Ovary (tissue), 10 donors: ENCODE measurements at places on chromosomes 5 and 9.
A peak's percentile ranks its signal among the peaks of the same experiment; 100 is the strongest.

GRCh38 chr5:6490693-6491092, 42.0 kb downstream of the UBE2QL1 start:
- DNase-seq, result no peak
- no peaks in the 10 kb centered on the region for H3K36me3 ChIP-seq
- H3K27ac ChIP-seq, result no peak overlapping the region

DNA sequence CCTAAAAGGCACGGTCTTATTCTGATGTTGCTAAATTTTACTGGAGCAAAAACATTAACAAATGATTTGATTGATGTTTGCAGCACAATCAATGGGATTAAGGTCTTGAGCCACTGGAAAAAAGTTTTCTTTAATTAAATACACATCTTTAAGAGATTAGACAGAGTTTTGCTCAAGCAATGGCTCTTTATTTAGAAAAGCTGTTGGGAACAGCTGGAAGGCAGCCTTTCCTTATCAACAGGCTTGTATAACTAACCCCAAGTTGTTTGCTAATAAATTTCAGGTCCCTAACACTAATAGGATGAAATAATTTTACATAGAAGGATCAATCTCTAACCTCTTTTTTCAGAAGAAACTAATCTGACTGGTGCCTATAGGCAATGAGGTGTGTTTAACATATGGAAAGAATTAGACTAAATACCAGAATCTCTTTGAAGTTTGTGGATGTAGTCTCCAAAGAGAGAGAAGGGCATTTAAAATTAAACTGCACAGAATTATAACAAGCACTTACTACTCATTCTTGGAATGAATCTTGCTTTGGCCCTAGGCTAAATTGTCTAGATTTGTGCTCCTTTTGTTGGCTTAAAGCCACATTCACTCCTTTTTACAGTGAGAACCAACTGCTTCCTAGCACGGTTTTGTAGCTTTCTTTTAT, 67.3 kb upstream of the TNFAIP8 start:
- no peaks in the 10 kb centered on the region for H3K27me3 ChIP-seq
- no peak for DNase-seq
- H3K27ac ChIP-seq, result no peak overlapping the region
- H3K36me3 ChIP-seq, result no peaks in the 10 kb centered on the region

DNA sequence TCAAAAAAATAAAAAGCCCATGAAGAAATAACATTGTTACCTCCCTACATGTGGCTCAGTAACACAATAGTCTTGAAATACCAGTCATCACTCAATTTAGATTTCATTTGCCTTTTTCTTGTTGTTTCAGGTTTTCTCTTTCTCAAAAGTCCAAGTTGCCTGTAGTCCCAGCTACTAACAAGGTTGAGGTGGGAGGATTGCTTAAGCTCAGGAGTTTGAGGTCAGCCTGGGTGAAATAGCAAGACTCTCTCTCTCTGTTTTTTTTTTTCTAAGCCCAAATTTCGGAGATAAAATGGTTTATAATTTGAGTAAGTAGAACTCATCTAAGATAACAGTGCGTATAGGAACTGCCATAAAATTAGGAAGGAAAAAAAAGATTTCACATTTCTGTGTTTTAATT, 17.5 kb upstream of the NDUFS4 start:
- no peak overlapping the region for H3K4me3 ChIP-seq
- no peaks in the 10 kb centered on the region for H3K4me1 ChIP-seq
- no peak for DNase-seq
- H3K27me3 ChIP-seq, result peaks cover 4% of the 10 kb centered on the region
- H3K36me3 ChIP-seq, result no peaks in the 10 kb centered on the region

DNA sequence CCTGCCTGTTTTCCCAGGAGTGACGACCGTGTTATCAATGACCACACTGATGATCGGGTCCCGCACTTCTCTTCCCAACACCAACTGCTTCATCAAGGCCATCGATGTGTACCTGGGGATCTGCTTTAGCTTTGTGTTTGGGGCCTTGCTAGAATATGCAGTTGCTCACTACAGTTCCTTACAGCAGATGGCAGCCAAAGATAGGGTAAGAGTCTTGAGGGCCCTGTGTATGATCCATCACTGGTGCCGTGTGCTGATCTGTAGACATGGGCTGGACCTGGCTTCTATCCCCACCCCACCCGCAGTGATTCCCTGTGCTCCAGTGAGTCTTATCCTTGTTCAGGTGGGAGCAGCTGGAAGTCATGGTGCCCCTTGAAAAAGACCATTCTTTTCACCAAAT, 26.0 kb downstream of the GABRP start:
- no peaks in the 10 kb centered on the region for H3K27me3 ChIP-seq
- H3K36me3 ChIP-seq, result no peaks in the 10 kb centered on the region
- no peaks in the 10 kb centered on the region for H3K4me1 ChIP-seq
- no peak overlapping the region for H3K4me3 ChIP-seq

DNA sequence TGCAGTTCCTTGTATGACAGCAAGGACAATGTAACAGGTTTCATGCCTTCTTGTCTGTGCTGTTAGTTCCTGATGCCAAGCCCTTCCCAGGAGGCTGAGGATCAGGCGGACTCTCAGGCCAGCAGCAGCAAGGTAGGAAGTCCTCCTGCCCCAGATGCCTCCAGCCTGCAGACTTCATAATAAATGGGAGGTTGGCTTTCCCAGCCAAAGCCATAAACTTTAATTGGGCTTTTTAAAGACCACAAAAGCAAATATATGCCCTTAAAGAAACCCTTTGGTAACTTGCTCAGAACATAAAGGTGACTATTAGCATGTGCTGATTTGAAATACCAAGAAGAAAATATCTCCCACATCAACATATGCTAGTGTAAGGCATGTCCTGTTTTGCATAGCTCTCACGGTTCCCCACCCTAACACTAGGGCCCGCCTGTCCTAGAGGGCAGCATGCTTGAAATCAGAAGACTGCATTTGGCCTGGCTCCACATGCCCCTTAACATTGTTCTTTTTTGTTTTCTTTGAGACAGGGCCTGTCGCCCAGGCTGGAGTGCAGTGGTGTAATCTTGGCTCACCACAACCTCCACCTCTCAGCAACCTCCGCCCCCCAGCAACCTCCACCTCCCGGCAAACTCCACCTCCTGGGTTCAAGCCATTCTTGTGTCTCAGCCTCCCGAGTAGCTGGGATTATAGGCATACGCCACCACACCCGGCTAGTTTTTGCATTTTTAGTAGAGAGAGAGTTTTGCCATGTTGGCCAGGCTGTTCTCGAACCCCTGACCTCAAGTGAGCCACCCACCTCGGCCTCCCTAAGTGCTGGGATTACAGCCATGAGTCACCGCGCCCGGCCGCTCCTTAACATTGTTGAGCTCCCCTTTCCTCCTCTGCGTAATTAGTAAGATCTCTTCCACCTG, 44.6 kb upstream of the FCN1 start:
- DNase-seq, result peak; percentile 18
- H3K4me1 ChIP-seq, result peaks cover 3% of the 10 kb centered on the region
- H3K36me3 ChIP-seq, result no peaks in the 10 kb centered on the region
- no peak overlapping the region for H3K27ac ChIP-seq
- no peaks in the 10 kb centered on the region for H3K27me3 ChIP-seq
